ENCODE measurements at places on chromosomes 2 and 18.

DNA sequence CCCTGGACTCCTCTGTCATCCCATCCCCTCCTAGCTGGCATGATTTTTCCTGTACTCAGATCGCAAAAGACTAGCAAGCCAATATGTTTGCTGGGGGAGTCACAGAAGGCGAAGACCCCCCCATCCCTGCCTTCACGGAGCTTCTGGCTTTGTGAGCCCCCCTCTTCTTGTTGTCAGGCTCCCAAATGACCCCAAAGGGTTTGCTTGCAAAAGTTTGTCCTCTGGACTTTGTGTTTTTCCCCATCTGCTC is 169.9 kb downstream of the SMAD7 start:
- DNase-seq, result no peak

DNA sequence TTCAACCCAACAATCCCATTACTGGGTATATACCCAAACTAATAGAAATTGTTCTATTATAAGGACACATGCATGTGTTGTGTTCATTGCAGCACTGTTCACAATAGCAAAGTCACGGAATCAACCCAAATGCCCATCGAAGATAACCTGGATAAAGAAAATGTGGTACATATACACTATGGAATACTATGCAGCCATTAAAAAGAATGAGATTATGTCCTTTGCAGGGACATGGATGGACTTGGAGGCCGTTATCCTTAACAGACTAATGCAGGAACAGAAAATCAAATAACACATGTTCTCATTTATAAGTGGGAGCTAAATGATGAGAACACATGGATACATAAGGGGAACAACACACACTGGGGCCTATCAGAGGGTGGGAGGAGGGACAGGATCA is 65.8 kb downstream of the CCDC138 start:
- DNase-seq, result no peak

DNA sequence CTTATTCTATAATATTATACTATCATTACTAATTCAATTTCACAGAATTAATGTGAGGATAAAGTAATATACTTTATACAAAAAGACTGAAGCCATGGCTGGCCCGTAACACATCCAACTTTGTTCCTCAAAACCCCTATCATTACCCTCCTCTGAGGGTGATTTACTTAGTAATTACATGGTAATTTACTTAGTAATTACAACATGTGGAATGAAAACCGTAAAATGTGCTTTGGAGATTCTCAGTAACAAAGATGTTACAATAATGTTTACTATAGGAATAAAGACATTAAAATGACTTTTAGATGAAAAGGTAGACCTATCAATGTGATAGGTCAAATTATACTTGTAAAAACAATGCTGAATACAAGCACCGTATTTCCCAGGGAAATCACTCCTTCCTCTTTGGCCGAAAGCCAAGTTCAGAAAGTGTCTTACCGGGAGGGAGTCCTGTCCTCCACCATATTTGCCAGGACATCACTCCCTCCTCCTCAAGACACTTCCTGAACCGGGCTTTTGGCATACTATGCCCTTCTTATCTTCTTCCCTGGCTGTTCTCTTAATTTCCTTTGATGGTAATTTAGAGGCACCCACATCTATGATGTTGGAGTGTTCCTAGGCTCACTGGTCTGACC is 1047.8 kb downstream of the SOCS6 start:
- no peak for DNase-seq

DNA sequence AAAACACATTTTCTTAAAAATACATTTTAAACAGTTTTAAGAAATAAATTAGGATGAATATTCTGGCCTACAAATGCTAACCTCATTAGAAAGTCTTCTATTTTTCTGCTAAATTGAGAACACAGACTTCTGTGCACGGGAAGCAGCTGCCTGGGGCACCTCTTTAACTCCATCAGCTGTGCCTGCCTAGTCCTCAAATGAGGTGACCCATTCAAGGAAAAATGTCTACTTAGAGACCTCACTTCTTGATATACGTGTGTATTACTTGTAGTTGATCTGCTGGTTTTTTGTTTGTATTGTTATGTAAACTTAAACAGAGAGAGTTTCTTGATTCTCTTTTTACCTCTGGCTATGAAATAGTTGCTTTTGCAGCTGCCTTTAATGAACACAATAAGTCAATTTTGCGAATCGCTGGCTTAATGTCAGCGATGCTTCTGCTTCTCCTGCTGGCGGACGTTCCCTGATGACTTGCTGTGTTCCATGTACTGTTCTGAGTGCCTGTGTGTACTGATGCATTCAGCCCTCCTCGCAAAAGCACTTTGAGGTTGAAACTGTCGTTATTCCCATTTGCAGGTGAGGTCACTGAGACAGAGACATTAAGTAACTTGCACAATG is 88.7 kb upstream of the TXNDC2 start:
- no peak for DNase-seq

GRCh38 chr2:47052847-47053246 is 102.3 kb downstream of the STPG4 start:
- no peak for DNase-seq

DNA sequence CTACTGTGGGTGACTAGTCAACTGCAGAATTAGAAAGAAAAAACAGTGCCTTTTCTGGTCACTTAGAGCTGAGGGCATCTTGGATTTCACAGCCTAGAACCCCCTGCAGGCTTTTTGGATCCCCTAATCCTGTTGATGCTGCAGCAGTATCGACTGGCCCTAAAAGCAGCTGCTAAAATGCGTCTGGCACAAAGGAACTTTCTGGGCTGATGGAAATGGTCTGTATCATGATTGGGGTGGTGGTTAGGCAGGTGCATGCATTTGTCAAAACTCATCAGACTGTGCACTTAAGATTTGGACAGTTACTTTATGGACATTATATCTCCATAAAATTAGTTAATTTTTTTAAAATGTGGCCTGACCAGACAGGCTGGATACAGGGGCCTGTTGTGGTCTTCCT is 149.8 kb downstream of the KLHL29 start:
- no peak for DNase-seq

DNA sequence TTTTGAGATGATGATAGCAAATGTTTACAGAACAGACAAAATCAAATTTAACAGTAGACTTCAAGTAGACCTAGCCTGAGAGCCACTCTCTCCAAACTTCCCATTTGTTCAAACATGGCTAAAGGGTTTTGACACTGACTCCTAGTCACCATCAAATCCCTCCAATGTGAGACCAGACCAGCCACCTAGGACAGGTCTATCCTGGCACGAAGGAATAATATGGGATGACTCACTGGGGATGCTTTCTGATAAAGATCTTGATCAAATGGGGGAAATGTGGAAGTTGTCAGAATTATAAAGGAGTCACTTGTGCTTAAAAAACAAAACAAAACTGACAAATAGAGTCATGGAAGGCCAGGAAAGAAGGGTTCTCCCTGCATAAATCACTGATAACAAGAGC is 95.7 kb downstream of the EDAR start:
- no peak for DNase-seq

GRCh38 chr2:27708666-27709065 is 45.0 kb downstream of the SLC4A1AP start:
- no peak for DNase-seq

GRCh38 chr2:138618971-138619370 is 117.4 kb downstream of the SPOPL start:
- no peak for DNase-seq

- DNase-seq, result no peak
These were observed 260.6 kb upstream of the LINC00305 start for GRCh38 chr18:64409511-64409910.

GRCh38 chr2:64685430-64685829 is 31.7 kb upstream of the SERTAD2 start:
- no peak for DNase-seq

DNA sequence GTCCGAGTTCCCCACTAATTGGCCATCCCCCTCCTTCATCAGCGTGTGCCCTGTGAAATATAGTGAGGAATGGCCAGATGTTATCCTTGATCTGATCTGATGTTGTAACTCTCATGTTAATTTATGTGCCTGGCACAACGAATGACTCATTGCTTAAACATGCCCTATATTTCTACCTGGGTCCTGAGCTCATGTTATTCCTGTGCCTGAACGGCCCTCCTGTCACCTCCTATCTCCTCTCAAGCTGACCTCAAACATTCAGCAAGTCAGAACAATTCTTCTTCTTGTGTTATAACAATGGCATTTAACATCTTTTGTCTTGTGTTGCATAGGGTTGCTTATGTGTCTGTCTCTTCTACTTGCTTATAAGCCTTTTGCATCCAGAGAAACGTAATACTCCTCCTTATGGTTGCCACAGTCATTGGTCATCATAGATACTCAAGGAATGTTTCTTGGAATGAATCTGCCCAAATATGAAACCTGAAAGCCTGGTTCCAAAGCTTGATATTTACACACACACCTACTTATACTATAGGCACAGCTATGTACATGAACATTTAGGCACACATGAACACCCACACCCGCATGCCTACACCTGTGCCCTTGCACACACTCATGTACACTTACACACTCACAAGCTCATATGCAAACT is 80.2 kb upstream of the PHLPP1 start:
- no peak for DNase-seq

DNA sequence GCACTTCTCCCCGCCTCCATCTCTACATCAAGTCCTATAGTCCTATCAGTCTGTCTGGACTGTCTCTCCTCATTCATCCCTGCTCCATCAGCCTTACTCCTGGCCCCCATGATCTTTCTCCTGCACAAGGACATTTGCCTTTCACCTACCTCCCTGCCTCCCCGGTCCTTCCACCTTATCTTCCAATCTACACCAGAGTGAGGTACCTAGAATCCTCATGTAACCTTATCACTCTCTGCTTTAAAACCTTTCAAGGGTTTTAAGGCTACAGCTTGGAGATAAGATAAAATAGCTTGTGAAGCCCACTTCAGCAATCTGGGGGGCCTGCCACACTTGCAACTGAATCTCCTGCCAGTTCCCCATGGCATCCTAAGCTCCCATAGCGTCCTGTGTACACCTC is 12.8 kb downstream of the CDC42EP3 start:
- no peak for DNase-seq

GRCh38 chr2:148719941-148720436 is 75.4 kb downstream of the EPC2 start:
- DNase-seq, result no peak

Measured in GM04503 (cell line).